ENCODE measurements at places on chromosomes 4 and X.
A peak's percentile ranks its signal among the peaks of the same experiment; 100 is the strongest.

DNA sequence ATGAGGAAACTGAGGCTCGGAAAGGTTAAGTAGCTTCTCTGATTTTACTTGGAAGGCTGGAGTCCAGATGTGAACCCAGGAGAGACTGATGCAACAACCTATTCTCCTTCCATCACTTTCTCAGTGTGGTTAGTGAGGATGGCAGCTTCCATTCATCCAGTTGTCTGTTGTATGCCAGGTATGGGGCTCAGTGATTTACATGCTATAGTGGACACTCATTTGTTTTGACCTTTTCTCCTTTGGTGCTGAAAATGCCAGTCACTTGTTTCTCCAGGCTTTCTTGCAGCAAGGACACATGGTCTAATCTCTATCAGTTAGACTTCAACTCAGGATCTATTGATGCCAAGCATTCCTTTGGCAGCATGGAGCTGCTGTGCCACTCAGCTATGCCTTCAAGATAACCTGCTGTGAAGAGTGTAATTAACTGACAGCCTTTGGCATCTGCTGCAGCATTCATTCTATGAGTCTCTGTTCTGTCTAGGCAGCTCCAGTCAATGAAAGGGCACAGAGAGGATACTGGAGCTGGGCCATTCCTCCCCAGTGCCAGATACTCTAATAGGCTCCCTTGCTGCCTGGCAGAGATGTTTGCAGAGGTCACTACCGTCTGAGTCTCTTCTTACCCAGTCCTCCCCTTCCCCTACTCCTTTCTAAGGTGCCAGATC, 11.0 kb upstream of the CWH43 start:
- no peaks in the 10 kb centered on the region for H3K4me1 ChIP-seq
- H3K27ac ChIP-seq, result no peak overlapping the region
- no peak for DNase-seq
- H3K36me3 ChIP-seq, result no peaks in the 10 kb centered on the region
- no peaks in the 10 kb centered on the region for H3K27me3 ChIP-seq

GRCh38 chrX:14899607-14900006, 26.4 kb downstream of the MOSPD2 start:
- DNase-seq, result no peak
- H3K4me3 ChIP-seq, result no peak overlapping the region
- H3K27me3 ChIP-seq, result no peaks in the 10 kb centered on the region
- no peak overlapping the region for H3K27ac ChIP-seq

GRCh38 chr4:41329361-41329760, 72.6 kb downstream of the UCHL1 start:
- no peaks in the 10 kb centered on the region for H3K36me3 ChIP-seq
- no peak overlapping the region for H3K27ac ChIP-seq
- DNase-seq, result no peak
- H3K4me1 ChIP-seq, result no peaks in the 10 kb centered on the region
- no peaks in the 10 kb centered on the region for H3K27me3 ChIP-seq

DNA sequence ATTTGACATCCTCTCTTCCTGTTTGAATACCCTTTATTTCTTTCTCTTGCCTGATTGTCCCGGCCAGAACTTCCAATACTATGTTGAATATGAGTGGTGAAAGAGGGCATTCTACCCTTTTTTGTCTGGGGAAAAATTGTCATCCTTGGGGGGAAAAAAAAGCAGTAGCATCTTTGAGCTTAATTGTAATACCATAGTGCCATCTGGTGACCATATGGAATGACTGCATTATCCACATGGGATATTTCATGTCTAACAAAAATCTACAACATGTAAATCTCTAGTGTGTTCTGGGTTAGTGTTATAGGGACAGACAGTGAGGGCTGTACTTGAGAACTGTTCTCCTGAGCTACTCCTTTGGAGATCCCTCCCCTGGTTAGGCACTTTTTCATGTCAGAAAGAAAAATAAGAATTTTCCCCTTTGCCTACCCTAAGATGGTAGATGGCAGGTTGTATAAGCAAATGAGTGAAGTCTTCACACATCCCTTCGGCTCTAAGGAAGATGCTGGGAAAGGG, 26.0 kb downstream of the CAPN6 start:
- no peak overlapping the region for H3K27ac ChIP-seq
- no peaks in the 10 kb centered on the region for H3K36me3 ChIP-seq
- H3K27me3 ChIP-seq, result peaks cover 7% of the 10 kb centered on the region
- no peaks in the 10 kb centered on the region for H3K4me1 ChIP-seq
- no peak for DNase-seq

DNA sequence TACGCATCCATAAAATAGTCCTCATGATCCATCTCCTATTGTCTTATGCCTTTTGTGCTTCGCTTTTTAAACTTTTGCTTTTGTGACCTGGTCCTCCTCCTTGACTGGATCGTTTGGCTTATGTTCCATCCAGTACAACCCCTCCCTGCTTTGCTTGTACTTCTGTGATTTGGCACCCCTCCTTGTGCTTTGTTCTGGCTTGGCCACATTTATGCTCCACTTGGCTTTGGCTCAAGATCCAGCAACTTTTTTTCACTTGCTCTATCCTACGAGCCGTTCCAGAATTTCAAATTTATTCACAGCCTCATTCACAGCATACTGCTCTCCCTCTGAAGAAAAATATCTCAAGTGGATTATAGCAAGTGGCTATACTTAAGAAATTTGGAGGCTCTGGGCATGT, 28.0 kb upstream of the GLRA2 start:
- H3K36me3 ChIP-seq, result no peaks in the 10 kb centered on the region
- no peak for DNase-seq
- H3K27ac ChIP-seq, result no peak overlapping the region
- no peak overlapping the region for H3K4me3 ChIP-seq

DNA sequence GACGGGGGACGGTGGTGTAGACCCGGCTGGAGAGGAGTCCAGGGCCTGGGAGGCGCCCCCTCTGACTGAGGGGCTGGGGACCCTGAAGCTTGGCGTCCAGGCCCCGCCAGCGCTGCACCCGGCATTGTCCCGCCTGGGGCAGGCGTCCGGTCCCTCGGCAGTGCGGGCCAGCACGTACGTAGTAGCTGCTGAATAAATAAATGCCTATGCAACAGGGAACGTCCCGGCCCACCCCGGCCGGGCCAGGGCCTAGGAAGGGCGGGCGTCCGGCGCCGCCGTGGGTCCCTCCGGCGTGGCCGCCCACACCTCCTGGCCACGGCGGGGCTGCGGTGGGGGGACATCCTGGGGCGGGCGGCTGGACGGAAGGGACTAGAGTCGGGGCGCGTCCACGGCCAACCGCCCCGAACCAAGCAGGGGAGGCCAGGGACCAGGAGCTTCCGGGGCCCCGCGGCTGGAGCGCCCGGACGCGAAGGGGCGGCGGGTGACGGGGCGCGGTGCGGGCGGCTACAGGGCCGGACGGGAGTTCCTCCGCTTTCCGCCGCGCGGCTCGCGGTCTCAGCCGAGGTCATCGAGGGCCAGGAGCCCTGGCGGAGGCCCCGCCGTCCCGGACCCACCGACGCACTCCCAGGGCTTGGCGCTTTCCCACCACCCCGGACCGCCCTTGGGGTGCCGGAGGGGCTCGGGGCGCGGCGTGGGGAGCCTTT, 886 bp upstream of the WWC2 start:
- H3K4me3 ChIP-seq, result peak overlapping the region; percentile 87
- H3K4me1 ChIP-seq, result peaks cover 44% of the 10 kb centered on the region
- H3K27ac ChIP-seq, result peak overlapping the region; percentile 98
- H3K36me3 ChIP-seq, result no peaks in the 10 kb centered on the region

DNA sequence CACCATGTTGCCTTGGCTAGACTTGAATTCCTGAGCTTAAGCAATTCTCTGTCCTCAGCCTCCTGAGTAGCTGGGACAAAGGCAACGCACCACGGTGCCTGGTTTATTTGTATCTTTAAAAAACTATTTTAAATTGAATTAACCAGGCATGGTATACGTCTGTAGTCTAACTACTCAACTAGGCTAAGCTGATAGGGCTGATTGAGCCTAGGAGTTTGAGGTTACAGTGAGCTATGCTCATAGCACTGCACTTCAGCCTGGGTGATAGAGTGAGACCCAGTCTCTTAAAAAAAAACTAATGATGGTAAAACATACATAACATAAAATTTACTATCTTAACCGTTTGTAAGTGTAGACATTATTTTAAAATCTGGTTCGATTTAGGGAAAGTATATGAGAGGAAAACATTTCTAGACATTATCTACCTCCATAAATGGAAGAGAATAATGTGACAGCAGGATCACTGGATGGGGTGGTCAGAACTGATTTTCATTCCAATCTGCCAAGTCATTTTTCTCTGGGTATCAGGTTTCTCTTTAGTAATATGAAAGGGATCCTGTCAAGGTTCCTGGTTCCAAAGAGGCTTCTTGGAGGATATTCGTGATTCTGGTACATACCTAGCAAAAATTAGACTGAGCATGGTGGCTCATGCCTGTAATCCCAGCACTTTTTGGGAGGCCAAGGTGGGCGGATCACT, 8.7 kb upstream of the ITGB1BP2 start:
- no peak for DNase-seq
- H3K27ac ChIP-seq, result no peak overlapping the region
- no peaks in the 10 kb centered on the region for H3K27me3 ChIP-seq
- no peak overlapping the region for H3K4me3 ChIP-seq
- H3K36me3 ChIP-seq, result peaks cover 70% of the 10 kb centered on the region
- no peaks in the 10 kb centered on the region for H3K4me1 ChIP-seq

DNA sequence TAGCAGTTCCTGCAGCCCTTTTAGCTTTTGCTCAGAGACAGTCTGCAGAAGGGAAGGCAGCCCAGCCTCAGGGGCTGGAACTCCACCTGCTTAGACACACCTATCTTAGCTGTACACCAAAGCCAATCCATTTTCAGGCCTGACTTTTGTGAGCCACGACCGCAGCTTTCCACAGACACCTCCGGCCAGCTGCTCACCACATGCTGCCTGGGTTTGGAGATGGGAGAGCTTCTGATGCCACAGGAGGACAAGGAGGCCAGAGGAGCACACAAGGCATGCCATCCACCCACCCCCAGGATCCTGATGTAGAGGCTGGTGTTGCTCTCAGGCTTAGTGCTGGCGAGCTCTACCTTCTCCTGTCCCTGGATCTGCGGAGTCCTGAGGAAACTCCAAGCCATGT, 141.8 kb upstream of the NALF2 start:
- no peaks in the 10 kb centered on the region for H3K36me3 ChIP-seq
- no peak for DNase-seq
- no peak overlapping the region for H3K4me3 ChIP-seq
- no peaks in the 10 kb centered on the region for H3K27me3 ChIP-seq
- H3K4me1 ChIP-seq, result no peaks in the 10 kb centered on the region
- H3K27ac ChIP-seq, result no peak overlapping the region

DNA sequence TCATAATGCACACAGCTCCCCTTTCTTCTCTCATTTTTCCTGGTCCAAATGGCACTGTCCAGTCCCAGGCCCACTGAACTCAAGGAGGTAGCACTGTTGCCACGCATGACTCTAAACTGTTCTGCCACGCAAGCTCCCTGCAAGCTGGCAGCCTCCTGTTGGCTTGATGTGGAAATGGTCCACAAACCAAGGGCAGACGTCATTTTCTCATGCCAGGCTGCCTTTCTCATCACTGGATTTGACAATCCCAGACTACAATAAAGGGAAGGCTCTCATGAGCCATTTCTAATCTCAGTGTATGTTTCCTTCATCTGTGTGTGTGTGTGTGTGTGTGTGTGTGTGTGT, 22.4 kb downstream of the OTOP1 start:
- no peaks in the 10 kb centered on the region for H3K4me1 ChIP-seq
- no peaks in the 10 kb centered on the region for H3K27me3 ChIP-seq
- H3K36me3 ChIP-seq, result no peaks in the 10 kb centered on the region
- no peak overlapping the region for H3K4me3 ChIP-seq

DNA sequence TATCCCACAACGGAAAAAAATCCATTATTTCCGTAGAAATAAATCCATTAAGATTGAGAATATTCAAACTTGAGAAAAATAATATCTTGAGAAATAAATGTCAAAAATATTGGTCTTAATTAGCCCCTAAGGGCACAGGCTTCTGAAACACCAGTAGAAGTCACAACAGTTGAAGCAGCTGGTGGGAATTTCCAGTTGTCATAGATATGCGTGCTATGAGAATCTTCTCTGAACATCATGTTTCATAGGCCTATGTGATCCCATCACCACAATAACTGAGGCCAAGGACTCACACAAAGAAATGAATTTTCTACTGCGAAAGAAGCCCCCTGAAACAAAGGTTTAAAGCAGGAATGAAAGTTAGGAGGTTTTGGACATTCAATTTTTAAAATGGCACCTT, 292.0 kb downstream of the DTHD1 start:
- no peak overlapping the region for H3K4me3 ChIP-seq
- no peaks in the 10 kb centered on the region for H3K4me1 ChIP-seq

DNA sequence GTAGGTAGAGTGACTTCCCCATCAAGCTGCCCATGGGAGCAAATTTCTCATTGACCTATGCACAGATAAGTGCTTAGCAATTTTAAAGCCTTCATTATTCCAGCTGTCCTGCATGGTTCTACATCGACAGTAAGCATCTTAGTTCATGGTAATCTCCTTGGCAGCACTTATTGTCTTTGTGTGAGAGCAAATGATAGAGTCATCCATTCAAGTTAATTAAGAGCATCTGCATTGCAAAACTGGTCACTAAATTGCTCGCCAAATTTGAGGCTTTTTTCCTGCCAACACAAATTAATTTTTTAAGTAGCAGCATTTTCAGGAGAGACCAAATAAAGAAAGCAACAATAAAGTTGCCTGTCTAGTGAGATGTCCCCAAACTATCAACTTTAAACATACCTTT, 76.7 kb downstream of the SH3BGRL start:
- DNase-seq, result no peak
- H3K27me3 ChIP-seq, result no peaks in the 10 kb centered on the region
- no peak overlapping the region for H3K27ac ChIP-seq
- no peaks in the 10 kb centered on the region for H3K36me3 ChIP-seq
- no peak overlapping the region for H3K4me3 ChIP-seq
- no peaks in the 10 kb centered on the region for H3K4me1 ChIP-seq

- no peaks in the 10 kb centered on the region for H3K27me3 ChIP-seq
- H3K4me1 ChIP-seq, result no peaks in the 10 kb centered on the region
- no peak overlapping the region for H3K27ac ChIP-seq
- no peak for DNase-seq
- no peak overlapping the region for H3K4me3 ChIP-seq
These were observed 253.6 kb downstream of the CBLL2 start for GRCh38 chrX:22526339-22526738.

GRCh38 chr4:128635141-128635954, 174.2 kb upstream of the JADE1 start:
- H3K27ac ChIP-seq, result no peak overlapping the region
- no peaks in the 10 kb centered on the region for H3K4me1 ChIP-seq
- peak; percentile 69 for DNase-seq
- H3K36me3 ChIP-seq, result no peaks in the 10 kb centered on the region
- H3K27me3 ChIP-seq, result no peaks in the 10 kb centered on the region

DNA sequence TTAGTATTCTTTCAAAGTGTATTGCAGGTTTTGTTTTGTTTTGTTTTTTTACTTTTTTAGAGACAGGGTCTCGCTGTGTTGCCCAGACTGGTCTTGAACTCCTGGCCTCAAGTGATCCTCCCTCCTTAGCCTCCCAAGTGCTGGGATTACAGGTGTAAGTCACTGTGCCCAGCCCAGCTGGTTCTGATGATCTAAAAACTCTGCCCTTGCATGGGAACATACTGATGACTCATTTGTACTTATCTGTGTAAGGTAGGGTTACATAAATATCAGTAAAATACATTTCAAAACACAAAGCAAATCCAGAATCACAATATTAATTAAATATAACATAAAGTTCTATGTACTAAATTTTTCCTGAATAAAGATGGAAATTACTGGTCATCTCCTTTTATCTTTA, 7.4 kb upstream of the SLC9B1 start:
- no peak overlapping the region for H3K4me3 ChIP-seq
- no peak overlapping the region for H3K27ac ChIP-seq
- peaks cover 11% of the 10 kb centered on the region for H3K36me3 ChIP-seq
- DNase-seq, result no peak

Data from right lobe of liver (tissue), 6 donors.